ENCODE measurements at places on chromosomes 7 and 10.

- DNase-seq, result no peak
These were observed 142.9 kb downstream of the FGFR2 start for GRCh38 chr10:121455377-121455776.

DNA sequence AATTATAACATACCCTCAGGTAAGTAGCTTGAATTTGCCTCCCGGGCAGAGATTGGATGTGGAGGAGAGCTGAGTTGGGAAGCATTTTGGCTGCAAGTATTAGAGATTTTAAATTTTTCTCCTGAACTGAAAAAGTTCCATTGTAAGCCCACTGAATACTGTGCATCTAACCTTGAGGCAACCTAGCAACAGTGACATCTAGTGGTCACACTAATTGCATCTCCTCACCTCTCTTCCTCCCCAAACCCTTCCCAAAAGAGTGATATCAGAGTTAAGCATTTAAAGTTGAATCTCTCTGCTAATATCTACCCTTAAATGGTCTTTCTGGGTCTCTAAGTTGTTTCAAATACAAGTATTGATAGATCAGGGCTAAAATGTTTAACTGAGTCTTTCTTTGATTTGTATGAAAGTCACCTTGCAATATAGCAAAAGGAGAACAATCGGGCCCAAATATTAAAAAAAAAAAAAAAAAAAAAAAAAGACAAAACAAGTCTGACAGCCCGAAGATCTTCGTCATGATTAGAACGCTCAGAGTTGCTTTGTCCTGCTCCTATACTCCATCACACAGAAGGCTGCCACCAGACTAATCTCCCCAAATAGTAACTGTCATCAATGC is 40.4 kb upstream of the DLX5 start:
- DNase-seq, result no peak

DNA sequence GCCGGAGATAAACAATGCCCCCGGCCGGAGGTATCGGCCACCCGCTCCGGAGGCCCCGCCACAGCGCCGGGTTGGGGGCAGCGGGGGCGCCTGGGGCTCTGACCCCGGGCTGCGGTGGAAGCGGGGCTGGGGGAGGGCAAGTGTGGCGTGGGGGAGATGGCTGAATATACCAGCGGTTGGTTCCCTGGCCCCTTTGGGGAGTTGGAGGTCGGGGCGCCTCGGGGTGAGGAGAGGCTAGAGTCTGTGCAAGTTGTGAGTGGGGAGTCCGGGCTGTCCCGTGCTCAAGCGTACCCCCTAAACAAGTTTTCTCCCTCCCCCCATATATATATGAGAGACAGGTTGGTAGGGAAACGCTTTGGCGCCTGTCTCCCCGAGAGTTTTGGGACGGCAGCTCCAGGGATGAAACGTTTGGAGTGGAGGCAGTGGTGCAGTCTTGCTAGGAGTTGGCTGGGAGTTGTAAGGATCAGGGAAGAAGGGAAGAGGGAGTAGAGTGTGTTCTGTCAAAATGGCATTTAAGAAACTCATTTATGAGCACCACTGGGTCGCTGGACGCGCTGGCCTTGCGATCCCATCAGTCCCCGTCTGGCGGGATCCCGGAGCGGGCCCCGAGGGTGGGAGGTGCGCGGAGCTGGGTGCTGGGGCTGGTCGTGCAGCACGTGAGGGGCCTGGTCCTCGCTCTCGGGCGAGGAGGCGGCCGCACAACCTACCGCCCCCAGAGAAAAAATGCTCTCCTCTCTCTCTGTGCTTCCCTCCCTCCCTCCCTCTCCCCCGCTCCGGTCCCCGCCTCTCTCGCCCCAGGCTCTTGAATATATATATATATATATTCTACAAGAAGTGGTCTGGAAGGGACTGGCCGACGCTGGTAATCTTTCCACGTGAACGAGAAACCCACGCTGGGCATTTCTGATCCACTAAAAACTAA is 1.1 kb downstream of the TET1 start:
- DNase-seq, result peak; percentile 9

DNA sequence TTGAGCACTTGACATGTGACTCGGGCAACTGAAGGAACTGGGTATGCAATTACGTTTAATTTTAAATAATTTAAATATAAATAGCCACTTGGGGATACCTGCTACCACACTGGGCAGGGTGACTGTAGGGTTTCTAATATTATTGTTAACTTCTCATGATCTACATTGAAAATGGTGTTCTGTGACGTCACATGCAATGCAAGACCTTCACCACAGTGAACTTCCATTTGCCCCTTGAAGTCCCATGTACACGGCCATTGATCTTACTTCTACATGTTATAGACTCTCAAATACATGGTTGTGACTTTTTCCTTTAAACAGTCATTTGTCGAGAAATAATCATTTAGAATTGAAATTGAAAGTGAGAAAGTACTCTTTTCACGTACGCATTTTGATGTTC is 154.0 kb downstream of the MGMT start:
- no peak for DNase-seq

DNA sequence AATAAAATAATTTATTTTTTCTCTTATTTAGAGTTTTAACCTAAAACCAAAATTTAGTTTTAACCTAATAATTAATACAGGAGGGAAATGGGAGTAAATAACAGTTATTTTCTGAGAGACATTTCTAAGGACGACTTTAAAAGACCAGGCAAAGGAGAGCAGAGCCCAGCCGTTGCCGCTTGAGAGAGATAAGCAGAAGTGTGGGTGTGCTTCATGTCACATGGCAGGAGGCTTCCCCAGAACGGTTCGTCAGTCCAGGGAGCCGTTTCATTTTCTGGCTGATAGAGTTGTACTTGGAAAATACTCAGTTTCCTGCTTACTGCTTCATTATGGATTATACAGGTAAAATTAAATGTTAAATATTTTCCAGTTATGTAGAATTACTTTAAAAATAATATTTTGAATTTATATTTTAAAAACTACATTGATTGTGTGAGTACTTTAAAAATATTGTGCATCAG is 61.4 kb downstream of the ST7 start:
- DNase-seq, result no peak

GRCh38 chr10:110845756-110846620 is 25.7 kb upstream of the PDCD4 start:
- DNase-seq, result no peak

- DNase-seq, result no peak
These were observed 8.0 kb downstream of the UNCX start for GRCh38 chr7:1240517-1241257.

DNA sequence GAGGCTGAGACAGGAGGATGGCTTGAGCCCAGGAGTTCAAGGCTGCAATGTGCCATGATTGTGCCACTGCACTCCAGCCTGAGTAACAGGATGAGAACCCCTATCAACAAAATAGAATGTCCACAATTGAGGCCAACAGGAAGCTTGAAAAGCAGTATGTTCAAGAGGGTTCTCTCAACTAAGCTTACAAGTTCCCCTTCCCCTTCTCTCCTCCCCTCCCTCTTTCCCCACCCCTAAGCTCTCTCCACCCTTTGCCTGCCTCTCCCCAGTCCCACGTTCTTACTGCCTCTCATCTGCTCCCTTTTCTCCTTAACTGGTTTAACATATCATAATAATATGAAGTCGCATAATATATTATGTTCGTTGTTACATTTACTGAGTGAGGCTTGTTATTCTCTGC is 35.4 kb downstream of the KIAA1549 start:
- no peak for DNase-seq

DNA sequence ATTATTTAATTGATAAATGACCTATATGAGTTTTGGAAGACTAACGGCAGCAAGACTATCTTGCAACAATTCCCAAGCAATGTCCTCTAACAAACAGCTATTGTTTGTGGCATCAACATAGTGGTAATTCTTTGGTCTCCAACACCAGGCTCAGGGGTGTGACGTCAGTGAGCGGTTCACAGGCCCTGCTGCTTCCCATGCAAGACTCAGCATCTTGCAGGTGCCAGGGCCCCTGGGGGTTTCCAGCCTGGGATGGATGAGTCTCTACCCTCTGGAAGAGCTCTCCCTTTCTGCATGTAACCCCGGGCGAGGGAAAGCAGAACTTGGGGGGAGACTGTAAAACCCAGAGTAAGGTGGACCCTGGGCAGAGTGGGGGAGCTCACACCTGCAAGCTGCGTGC is 164.7 kb downstream of the ACTR3B start:
- no peak for DNase-seq

DNA sequence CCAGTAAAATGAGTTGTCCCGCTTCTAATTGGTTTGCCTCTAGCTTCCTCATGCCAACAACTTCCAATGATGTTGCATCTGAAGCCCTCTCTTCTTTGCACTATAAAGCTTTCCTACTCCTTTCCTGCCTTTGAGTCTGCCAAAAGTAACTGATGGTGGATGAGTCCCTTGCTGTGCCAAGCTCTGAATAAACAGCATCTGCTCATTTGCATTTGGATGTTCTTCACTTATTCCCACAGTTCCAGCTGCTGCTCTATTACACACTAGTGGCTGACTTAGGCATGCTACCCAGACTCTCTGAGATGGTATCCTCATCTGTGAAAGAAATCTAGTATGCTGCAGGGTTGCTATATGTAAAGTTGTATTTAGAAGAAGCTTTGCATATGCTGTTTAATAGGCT is 24.9 kb downstream of the SFR1 start:
- no peak for DNase-seq

- no peak for DNase-seq
These were observed 3.4 kb upstream of the MYL7 start for GRCh38 chr7:44144426-44144967.
